ENCODE measurements at places on chromosomes 2 and 18. TPM values are rescaled to one million over a fixed set of nuclear protein-coding genes. Genes with fewer than 3 reads are reported as not detected.

TCF23 gene
- total RNA-seq: not detected

FZD7 gene
- total RNA-seq: 0.82 TPM

ESPNL gene
- total RNA-seq: 0.44 TPM

GRCh38 chr2:219368690-219369191, 19.0 kb downstream of the DNPEP start:
- DNase-seq: no peak

DNA sequence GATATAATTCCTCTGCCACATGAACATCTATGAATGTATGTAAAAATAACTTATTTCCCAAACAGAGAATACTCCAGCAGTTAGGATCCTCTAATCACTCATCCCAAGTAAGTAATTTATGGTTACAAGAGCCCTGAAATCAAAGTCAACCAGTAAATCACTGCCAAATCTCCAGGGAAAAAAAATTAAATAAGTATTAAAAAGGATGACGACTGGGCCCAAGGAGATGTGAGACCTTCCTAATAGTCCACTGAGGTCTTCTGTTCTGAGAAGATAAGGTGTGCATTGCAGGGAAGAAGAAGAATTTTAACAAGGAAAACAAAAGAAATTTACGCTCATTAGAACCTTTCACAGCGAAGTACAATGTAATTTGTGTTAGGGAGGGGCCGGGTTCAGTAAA, 28.0 kb upstream of the WDR75 start:
- DNase-seq: no peak

TMEM247 gene
- total RNA-seq: not detected

HK2 gene
- 14.4 TPM for total RNA-seq

ELMOD3 gene
- 18.8 TPM for total RNA-seq

DNA sequence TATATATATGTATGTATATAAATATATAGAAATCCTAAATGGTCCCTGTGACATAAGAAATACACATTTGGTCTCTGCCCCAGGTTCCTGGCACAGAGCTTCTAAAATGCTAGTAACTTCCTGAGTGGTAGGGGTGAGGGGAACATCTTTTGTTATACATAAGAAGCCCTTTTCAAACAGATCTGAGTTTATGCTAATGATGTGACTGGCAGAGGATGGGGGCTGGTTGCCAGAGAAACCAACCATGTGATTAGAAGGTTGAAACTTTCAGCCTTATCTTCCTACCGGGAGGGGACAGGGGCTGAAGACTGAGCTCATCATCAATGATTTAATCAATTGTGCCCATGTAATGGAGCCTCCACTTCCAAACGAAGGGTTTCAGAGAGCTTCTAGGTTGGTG, 16.3 kb downstream of the MFSD2B start:
- no peak for DNase-seq

POTEC gene
- not detected for total RNA-seq
